ENCODE measurements at places on chromosomes 2 and 18.

GRCh38 chr18:21361307-21361880, 119.4 kb downstream of the GREB1L start:
- DNase-seq: no peak

DNA sequence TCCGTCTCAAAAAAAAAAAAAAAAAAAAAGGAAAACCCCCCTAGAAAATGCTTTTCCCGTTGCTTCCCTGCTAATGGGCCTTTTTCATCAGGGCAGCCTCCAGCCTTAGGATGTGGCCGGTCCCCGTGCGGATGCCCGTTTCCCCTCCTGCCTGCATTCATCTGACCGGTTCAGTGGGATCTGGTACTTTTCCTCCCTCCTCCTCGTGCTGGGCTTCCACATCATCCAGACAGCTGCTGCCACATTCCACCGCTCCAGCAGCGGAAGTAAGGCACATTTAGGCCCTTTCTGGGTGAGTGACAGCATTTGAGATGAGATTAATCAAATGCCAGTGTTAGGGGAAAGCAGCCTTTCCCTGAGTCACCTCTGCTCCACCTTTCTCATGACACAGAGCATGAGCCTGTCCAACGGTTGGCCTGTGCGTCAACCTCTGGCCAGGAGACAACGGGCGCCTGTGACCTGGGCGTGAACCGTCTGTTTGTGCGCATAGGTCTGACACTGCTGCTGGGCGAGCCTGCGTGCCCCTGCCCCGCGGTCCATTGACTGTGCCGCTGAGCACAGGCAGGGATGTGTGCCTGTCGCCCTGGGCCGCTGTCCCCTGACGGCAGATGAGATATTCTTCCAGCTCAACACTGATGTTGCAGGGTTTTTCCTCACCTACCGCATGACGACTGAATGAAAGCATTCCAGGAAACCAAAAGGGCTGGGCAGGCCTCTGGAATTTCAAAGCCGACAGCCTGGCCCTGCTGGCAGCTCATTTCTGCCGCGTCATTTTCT, 174.0 kb downstream of the TGIF1 start:
- DNase-seq: no peak

GRCh38 chr2:25421289-25421688, 79.6 kb upstream of the DNMT3A start:
- DNase-seq: no peak

DNA sequence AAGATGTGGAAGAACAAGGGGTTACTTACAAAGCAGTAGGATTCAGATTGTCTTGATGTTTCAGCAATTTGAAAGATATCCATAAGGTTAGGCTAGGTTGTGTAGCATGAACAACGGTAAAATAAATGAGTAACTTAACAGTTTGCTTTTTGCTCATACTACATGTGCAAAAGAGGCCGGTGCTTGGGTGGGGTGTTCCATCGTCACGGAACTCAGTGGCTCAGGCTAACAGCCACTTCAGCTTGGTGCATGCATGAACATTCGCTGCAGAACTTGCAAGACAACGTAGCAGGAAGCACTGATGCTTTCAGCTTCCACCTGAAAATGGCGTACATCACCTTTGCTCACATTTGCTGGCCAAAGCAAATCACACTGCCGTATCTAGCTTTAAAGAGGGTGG, 407.3 kb upstream of the CDH20 start:
- no peak for DNase-seq

GRCh38 chr2:227480528-227480927, 8.6 kb downstream of the AGFG1 start:
- no peak for DNase-seq

DNA sequence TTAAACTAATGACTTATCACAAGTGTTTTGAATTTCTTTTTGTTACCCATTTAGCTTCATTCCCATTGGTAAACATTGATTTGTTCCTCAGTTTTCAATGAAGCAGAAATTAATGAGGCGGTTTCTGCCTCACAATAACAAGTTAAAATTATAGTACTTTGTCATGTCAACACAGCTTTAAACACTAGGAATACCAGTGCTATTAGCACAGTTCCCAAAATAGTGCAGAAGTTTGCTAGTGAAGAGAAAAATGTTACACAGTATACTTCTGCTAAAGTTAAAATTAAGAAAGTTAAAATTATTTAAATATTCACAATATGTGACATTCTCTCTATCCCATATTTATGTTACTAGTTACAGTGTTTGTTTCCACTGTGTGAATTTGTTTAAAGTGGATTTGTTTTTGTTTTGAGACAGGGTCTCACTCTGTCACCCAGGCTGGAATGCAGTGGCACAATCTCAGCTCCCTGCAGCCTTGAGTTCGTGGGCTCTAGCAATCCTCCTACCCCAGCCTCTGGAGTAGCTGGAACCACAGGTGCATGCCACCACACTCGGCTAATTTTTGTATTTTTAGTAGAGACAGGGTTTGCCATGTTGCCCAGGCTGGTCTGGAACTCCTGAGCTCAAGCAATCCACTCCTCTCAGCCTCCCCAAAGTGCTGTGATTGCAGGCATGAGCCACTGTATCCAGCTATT, 3.8 kb upstream of the CHN1 start:
- DNase-seq: no peak

DNA sequence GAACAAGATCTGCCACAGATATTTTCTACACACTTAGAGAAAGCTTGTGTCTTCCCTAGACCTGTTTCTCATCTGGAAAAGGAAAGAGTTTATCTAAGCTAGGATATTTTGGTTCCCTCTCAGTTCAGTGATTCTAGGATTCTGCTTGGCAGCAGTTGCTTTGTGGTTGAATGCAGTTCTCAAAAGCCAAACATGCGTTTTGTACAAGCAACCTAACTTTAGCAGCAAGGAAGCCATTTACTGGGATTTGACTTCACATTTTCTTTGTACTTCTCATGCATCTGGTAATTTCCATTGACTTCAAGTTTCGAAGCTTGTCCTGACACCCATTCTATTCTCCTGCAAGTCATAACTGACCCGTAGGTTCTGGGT, 33.3 kb downstream of the VSNL1 start:
- DNase-seq: no peak

DNA sequence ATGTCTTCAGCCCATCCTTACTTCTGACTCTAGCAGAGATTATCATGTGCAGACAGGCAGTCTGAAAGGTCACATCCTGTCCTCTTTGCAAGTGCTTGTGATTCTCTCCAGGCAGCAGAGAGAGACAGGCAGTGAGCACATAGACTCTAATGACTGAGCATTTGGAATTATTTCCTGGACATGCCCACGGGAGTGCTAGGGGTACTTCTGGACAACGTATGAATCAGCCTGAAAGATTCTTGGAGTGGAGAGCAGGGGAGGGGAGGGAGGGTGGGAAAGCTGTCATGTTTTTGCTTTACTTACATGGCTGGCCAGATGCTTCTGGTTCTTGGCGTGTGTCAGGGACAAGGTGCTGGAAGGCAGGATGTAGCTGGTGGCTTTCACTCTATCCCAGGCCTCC, 150.6 kb downstream of the RIF1 start:
- DNase-seq: peak; percentile 24

- no peak for DNase-seq
These were observed 19.3 kb upstream of the ALK start for GRCh38 chr2:29940706-29941105.

- no peak for DNase-seq
These were observed 222.7 kb downstream of the PHLPP1 start for GRCh38 chr18:62938006-62938405.

DNA sequence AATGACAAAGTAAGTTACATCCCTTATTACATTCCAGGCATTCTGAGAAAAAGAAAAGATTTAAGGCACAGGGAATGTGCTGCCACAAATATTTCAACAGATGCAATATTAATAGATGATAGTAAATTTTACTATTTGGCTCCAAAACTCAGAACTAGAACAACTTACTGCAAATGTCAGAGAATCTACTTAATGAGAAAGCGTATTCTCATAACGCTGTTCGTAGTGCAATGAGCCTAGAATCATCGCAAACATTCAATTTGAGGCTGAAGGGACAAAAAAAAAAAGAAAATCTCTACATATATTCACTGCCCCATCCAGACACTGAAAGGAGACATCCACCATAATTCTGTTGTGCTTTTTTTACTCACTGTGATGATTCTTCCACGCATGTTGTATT, 272.1 kb upstream of the DOK6 start:
- no peak for DNase-seq

- DNase-seq: peak; percentile 23
These were observed 187.7 kb downstream of the LOXHD1 start for GRCh38 chr18:46469186-46469915.

DNA sequence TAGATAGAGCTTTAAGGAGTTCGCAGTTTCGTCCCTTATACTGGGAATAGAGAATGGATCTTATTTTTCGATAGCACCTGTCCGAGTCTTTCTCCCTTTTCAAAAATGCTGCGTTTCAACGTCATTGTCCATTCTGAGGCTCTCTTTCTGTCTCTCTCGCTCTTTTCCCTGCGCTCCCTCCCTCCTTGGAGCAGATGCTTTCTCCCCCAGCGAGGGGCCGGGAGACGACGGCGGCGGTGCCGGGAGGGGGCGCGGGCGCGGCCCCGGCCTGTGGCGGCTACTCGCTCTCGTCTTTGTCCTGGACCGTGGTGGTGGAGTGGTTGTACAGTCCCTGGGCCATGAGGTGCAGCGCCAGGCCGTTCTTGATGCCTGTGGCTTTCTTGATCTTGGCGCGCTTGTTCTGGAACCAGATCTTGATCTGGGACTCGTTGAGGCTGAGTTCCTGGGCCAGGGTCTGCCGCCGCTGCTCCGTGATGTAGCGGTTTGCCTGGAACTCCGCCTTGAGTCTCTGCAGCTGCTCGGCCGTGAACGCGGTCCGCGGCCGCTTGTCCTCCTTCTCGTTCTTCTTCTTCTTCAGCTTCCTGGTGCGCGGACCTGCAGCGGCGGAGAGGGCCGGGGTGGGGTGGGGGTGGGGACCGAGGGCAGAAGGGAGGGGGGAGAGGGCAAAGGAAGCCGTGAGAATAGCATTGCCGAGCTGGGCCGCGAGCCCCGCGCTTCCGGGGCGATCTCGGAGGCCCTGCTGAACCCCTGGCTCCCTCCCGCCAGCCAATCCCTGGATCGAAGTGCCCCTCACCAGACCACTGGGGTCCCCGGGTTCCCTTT, 4.6 kb downstream of the EN1 start:
- DNase-seq: no peak

DNA sequence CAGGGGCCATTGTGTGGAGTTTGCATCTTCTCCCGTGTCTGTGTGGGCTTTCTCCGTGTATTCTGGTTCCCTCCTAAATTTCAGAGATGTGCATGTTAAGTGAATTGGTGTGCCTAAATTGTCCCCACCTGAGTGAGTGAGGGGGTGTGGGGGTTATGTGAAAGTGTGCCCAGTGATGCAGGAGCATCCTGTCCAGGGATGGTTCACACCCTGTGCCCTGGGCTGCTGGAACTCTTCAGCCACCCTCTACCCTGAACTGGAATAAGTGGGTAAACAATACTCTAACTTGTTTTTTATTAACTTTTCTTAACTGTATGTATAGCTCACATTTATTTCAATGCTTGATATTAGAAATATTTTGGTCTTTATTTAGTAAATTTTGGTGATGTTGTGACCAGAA, 56.0 kb downstream of the UBE2E3 start:
- no peak for DNase-seq

- DNase-seq: no peak
These were observed 42.7 kb upstream of the POLE4 start for GRCh38 chr2:74915743-74916142.

DNA sequence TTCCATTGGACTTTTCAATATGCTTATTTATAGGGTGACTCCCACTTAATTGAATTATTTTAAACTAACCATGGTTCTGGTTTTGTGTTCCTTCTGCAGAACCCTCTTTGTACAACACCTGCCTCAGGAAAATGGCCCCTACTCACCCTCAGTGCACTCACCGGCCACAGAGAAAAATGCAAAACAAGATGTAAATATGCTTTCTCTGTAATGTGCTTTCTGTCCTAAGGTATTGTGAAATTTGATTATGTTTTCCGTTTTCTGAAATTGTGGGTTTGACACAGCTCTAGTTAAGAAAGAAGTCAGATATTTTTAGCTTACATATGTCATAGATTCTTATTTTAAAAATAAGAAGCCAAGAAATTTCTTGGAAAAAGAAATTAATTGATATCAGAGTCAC, 357.7 kb upstream of the SMIM21 start:
- DNase-seq: no peak

DNA sequence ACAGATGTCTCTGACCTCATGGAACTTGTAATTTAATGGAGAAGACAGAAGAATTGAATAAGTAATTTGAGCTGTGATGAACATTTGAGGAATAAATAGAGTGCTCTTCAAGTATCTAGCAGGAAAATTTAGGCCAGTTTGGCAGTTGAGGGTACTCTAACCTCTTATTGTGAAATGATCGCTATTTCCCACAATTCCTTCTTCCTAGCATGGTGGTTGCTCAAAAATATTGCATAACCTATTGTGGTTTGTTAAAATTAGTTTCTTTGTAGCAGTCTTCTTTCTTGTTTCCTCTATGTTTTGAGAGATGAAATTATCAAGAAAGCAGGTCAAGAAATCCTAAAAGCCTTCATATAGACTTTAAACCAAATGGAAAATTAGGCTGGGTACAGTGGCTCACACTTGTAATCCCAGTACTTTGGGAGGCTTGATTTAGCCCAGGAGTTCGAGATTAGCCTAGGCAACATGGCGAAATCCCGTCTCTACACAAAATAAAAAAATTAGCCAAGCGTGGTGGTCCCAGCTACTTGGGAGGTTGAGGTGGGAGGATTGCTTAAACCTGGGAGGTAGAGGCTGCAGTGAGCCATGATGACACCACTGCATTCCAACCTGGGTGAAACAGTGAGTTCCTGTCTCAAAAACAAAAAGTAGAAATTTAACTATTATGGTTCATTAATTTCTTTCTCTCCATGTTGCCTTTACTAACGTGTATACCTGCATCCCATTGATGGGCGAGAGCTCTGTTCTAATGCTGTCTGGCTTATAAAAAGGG, 58.7 kb downstream of the RBKS start:
- no peak for DNase-seq

DNA sequence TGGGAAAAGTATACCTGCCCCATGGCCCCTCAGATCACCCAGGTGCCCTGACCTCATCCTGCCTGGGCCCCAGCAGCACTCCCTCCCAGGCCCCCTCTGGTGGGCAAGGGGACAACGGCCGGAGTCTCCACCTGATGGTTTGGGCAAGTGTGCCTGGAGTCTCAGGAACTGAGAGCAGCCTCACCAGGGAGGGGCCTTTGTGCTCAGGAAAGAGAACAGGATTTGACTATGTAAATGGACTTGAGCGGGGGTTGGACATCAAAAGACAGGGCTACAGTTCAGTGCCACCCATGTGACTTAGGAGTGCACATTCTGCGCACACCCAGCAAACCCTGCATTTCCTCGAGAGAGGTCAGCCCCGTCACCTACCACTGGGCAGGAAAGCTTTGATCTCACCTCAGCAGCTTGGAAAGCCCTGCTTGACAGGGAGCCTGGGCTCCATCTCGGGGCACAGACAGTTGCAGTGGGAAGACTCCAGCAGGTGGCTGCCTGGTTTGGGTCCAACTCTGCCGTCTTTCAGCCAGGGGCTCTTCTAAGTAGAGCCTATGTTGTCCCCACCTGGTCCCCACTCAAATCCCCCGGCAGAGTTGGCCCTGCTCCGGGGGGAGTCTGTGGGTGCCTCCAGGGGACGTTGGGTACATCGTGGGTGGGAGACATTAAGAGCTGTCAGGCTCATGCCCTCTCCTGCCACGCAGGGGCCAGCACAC, 3.3 kb downstream of the INPP5D start:
- DNase-seq: no peak

- no peak for DNase-seq
These were observed 796 bp upstream of the DYSF start for GRCh38 chr2:71452565-71452964.

- no peak for DNase-seq
These were observed 7.2 kb downstream of the RNF103 start for GRCh38 chr2:86616502-86616901.

- DNase-seq: no peak
These were observed 55.9 kb upstream of the EPAS1 start for GRCh38 chr2:46241344-46241743.
